ENCODE measurements at places on chromosomes 2 and 18.
A peak's percentile ranks its signal among the peaks of the same experiment; 100 is the strongest.

- DNase-seq = no peak
These were observed 12.4 kb downstream of the ADRA2B start for GRCh38 chr2:96103761-96104486.

- no peak for DNase-seq
These were observed 11.0 kb upstream of the FARP2 start for GRCh38 chr2:241344925-241345651.

DNA sequence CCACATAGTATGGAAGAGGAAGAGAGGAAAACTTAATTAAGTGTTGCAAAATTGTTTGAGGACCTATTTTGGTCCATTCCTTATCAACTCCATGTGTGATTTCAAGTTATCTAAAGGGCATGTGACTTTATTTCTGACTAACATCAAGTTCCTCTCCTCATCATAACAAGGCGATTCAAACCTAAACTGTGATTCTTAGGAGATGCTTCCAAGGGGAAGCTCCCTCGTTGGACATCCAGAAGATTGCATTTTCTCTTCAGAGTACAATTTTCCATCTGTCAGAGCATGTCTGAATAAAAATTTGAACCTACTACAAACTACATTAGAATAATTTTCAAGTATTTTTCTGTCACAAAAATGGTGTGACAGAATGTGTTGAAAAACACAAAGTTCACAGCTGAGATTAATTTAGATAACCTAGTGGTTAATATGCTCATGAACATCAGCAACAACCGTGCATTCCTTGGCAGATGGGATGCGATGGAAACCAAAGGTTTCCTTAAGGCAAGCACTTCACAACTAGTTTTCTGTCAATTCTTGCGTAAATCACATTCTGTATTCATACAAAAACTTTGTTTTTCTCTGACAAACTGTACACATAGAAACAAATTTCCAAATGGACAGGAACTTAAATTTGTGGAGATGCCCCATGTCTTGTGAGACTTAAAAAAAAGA lies 4.2 kb downstream of the SFT2D3 start:
- no peak for DNase-seq

DNA sequence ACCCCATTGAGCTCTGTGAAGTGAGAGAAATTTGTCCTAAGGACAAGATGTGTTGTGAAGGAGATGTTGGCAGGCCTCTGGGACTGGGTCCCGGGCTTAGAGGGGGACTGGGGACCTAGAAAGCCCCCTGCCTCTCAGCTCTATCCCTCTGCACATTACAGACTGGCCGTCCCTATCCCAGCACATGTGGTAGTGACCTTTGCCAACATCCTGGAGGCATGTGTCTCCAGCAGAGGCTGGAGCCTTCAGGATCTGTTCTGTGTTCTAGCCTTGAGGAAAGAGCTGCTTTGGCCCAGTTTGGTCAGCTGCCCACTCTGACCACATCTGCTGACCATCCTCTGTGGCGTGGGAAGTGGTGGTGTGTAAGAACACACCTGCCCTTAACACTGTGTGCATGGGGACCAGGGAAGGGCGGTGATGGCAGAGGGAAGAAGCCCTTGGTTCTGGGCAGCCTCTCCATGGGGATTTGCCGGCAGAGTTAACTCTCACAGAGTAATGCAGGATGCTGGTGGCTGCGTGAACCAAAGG lies 33.4 kb downstream of the NCK2 start:
- no peak for DNase-seq

GRCh38 chr2:157898591-157898996 lies 22.5 kb upstream of the ACVR1 start:
- no peak for DNase-seq

GRCh38 chr18:11887328-11888128 lies 20.6 kb downstream of the MPPE1 start:
- DNase-seq = no peak

- DNase-seq = peak; percentile 33
These were observed 70.0 kb downstream of the EXOC6B start for GRCh38 chr2:72755647-72756423.

- DNase-seq = no peak
These were observed 124.8 kb upstream of the VWC2L start for GRCh38 chr2:214286011-214286410.

DNA sequence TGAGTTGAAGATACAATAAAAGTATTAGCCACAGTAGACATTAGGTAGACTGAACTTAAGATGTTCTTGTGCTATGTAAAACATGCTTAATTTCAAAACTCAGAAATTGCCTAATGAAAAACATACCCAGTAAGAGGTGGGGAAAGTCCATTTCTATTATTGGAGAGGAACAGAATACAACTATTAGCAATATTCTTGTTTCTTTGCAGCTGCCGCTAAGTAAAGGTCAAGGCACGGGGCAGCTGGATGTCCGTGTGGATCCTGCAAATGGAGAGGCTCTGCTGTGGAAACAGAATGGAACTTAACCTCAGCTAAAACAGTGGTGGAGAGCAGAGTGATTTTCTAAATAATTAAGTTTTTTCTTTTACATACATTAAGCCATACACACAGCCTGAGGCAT lies 139.2 kb upstream of the ARHGAP28 start:
- no peak for DNase-seq

- DNase-seq = no peak
These were observed 807.5 kb downstream of the MBD2 start for GRCh38 chr18:53417003-53417402.

- DNase-seq = no peak
These were observed 194.9 kb downstream of the RIT2 start for GRCh38 chr18:42920621-42921020.

DNA sequence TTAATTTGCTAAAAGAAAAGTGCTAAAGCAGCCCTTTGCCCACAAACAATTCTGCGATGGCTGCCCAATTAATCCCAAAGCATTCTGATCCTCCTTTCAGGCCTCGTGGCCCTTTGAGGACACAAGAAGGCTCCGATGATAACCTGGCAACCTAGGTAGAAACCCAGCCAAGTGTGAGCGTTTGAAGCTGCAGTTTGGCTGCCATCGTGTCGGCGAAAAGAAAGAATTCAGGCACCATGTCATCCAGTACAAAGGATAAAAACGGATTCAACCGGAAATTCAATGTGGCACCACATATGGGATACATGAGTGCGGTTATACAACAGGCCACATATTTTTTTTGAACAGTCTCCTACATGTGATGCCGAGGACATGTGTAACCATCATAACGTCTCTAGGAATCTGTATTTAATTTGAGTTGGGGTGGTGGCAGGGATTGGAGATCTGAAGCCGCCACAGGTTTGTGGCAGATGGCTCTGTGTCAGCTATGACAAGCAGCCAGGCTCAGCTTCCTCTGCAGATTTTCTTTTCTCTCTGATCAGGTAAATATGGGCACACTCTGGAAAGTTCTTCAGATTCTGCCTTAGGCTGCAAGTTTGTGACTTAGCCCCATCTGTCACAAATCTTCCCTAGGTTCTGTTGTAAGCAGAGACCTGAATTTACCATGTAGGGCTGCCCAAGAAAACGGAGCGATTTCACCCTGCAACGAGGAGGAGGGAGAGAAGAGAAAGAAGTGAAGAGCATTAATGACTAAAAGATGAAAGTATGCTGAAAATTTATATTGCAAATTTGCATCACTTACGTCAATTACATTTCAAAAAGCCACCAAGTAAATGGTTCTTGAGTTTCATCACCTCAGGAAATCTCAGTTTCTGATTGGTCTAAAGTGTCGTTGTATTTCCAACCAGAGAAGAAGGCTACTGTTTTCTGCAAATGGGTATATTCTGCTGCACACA lies 573.2 kb downstream of the ZEB2 start:
- no peak for DNase-seq

GRCh38 chr2:225041851-225042799 lies at the start of gene DOCK10:
Gene DOCK10, minus strand, starts transcription at chr2:225042468. Its CDS starts 94 bp downstream, at chr2:225042374.
- no peak for DNase-seq

DNA sequence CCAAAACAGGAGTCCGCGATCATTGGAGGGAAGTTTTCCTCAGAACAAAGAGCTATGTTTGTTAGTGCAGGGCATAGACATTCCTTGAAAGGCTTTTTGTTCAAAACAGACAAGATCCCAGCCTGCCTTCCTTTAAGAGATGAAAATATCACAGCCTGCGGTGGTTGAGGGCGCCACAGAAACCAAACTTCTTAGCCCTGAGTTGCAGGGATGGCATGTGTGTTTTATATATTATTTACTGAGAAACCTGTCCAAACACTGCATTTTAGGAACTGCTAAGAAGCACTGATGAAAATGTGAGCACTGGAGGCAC lies 57.5 kb upstream of the TMEM178A start:
- no peak for DNase-seq

- no peak for DNase-seq
These were observed 91.9 kb upstream of the FN1 start for GRCh38 chr2:215527736-215528135.

- no peak for DNase-seq
These were observed 38.0 kb downstream of the VSNL1 start for GRCh38 chr2:17578466-17578928.

DNA sequence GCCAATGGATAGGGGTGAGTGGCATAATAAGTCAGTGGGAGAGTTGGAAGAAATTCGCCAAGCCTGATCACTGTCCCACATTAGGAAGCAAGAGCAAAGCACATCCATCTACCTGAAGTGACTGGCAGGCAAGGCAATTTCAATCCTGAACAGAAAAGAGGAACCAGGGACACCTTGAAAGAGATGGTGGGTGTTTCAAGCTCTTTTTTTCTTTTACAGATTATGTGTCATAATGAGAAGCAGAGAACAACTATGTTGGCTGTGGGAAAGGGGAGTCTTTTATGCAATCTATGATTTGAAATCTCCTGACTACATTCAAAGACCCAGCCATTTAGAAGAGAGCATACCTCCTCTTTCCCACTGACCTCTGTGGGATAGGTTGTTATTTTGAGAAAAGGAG lies 63.5 kb downstream of the TGIF1 start:
- DNase-seq = no peak

GRCh38 chr2:252001-252602 lies 11.7 kb downstream of the SH3YL1 start:
- DNase-seq = no peak

DNA sequence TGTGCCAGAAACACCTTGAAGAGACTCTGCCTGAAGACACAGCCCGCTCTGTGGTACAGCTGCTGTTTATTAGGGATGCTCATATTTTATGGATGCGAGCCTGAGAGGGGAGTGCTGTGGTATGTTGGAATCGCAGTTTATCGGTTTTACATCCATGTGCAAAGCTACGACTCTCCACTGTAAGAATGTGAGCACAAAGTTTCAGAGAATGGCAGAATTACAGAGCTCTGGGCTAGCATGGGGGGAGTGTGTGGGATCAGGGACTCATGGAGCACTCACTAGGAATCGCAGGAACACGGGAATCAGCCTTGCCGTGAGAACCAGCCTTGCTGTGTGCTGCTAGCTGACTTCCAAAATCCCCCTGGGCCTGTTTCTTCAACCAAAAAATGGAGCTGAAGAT lies 199.9 kb downstream of the RNF144A start:
- DNase-seq = no peak

DNA sequence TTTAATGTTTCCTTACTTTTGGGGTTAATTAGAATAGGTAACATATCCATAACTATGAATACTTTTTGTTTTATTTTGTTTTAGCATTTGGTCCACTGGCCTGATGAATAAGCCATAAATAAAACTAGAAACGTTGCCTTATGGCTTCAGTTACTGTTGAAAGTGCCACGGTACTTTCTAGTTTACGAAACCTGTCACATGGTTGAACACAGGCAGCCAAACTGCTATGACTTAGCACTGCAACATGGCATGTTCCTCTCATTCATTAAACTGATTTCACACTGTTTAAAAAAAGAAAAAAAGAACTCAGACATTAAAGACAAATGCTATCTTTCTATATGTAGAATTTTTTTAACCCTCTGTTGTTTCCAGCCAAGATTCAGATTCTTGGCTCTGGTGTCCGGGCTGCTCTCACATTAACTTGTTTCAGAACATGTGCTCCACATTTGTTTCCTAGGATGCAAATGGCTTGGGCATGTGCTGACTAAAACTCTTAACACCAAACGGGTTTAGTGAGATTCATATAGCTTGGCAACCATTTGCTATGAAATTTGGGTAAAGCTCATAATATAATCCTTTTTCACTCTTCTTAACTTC lies 323.9 kb upstream of the RND3 start:
- no peak for DNase-seq

GRCh38 chr2:104638190-104638858 lies 215.6 kb upstream of the POU3F3 start:
- no peak for DNase-seq

- no peak for DNase-seq
These were observed 85.6 kb downstream of the EHD3 start for GRCh38 chr2:31319406-31320175.

GRCh38 chr2:225112362-225113126 lies 70.3 kb upstream of the DOCK10 start:
- no peak for DNase-seq

DNA sequence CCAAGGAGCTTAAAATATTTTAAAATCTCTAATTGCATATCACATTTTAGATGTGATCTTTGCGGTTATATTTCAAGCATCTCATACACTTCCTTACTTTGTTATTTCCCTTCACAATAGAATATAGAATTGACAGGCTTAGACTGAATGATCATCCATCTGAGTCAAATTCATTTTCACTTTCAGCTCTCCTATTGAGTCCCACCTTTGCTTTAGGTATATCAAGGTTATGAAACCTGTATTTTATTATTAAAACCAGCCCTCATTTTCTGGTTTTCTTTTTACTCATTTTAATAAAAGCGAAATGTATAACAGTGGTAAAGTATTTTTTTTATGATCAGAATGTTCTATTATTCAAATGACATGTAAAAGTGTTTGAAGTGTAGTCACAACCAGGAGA lies 162.9 kb upstream of the KYNU start:
- no peak for DNase-seq

DNA sequence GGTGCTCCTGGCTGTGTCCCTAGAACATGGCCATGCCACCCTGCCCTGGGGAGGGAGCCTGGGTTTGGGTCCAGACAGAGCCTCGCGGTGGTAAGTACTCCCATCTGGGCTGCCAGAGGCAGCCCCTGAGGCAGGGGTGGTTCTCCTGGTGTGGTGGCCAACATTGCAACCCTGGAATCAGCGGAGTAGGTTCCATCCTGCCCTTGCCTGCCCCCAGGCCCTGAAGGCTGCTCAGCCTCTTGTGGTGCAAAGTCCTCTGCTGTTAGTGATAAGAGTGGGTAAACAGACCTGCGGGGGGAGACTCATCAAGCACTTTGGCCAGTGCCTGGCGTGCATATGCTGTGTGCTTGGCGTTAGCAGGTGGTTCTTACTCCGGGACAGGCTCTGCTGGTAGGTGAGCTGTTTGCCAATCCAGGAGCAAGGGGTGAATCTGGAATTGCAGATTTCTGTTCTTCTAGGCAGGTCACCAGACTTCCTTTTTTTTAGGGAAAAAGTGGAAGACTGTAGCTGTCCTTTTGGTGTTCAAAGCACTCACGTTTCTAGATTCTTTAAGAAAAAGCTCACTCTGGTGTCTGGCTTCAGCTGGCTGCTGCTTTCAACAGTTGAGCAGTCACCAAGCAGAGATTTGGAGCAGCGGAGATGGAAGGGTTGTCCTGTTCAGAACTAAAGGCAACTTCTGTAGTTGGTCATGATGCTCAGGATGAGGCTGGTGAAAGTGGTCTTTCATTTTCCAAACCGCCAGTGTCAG lies 3.2 kb downstream of the CNNM3 start:
- no peak for DNase-seq

GRCh38 chr18:3286159-3286558 lies 24.2 kb downstream of the MYL12B start:
- no peak for DNase-seq

GRCh38 chr2:227134591-227134990 lies 29.4 kb downstream of the COL4A4 start:
- no peak for DNase-seq
